ENCODE measurements at places on chromosomes 1 and 21.

GRCh38 chr1:168202941-168203654 lies 22.7 kb upstream of the SFT2D2 start:
- no peak for DNase-seq

DNA sequence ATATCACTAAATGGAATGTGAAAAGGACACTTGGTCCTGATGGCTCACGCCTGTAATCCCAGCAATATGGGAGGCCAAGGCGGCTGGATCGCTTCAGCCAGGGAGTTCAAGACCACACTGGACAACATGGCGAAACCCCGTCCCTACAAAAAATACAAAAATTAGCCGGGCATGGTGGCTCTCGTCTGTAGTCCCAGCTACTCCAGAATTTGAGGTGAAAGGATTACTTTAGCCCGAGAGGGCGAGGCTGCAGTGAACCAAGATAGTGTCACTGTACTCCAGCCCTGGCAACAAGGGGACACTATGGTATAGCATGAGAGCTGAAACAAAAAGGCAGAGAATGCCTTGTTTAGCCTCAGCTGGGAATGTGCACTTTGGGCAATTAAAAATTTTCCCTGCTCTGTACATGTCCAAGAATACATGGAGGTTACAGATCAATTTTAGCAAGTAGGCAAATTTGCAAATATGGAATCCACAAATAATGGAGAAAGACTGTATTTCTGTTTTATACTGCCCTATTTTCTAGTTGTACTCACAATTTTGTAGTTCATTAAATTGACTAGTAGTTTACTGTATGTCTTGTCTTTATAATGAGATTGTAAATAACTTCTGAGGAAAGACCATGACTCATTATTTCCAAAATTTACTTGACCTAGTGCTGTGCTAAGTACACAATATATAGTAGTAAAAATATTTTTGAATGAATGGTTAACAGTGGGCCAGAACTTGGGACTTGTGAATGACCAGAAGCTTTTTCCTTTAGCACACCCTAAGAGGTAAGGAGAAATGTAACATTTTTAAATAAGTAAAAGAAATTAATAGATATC lies 2.0 kb upstream of the ANGEL2 start:
- DNase-seq, result no peak

DNA sequence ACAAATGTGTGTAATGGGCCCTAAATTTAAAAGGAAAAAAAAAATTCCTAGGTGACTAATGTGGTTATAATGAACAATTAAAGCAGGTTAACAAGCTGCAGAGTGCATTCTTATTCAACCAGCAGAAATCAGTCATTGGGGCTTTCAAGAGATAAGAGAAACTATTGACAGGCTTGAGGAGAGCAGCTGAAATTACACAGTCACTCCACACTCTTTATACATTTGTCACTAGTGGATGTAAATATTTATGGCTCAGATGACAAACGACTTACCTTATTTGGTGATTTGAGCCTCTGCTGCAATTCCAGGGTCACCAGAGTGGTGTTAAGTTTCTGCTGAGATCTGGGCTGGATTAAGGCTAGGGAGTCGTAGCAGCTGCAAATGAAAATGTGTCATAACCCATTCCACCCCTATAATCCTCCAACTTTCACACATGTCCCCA lies 896.3 kb downstream of the TTLL7 start:
- DNase-seq, result no peak

DNA sequence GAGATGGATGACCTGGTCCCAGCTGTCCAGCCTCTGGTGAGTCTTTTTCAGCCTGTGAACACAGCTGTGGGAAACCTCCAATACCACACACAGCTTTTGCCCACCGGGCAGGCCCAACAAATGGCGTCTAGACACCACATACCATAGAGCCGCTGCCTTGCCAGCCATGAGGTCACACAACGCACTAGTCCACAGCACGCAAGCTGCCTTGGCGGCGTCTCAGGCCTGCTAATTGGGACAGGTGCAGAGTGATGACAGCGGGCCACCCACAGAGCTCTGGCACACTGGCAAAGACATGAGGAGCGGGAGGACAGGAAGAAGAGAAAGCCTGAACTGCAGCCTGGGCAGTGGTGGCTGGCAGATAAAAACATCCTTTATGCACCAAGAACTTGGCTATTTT lies 125.5 kb downstream of the ADAMTS1 start:
- no peak for DNase-seq

DNA sequence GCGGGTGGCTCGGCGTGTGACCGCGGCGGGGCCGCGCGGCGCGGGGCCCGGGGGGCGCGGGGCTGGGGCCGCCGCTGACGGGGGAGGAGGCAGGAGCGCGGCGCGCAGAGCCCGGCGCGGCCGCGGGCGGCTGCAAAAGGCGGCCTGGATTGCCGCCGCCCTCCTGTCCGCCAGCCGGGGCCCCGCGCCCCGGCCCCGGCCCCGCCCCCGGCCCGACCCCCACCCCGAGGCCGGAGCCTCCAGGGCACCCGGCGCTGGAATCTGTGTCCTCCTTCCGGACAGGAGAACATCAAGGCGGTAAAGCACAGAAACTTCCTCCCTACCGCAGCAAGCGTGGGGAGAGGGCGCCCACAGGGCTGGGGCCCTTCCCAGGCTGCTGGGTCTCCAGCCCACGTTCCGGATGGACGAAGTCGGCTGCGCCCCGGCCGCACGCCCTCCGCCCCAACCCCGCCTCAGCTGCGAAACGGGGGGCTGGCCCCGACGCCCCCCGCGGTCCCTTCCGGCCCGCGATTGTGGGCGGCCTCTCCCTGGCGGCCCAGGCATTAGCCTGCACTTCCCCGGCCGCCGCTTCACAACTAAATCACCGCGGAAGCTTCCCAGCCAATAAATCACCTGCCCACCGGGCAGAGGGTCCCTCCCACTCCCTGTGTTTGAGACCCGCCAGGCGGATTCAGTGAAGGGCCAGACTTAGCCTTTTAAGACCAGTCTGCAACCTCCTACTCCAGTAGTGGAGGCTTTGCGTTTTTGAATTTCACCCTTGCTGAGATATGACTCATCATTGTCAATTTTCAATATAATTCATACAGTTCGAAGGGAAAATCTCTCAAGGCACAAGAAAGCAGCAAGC lies 106.0 kb downstream of the SLC45A1 start:
- DNase-seq, result peak; percentile 84

All from H9 (cell line).